ENCODE measurements at places on chromosomes 2 and 18. TPM values are rescaled to one million over a fixed set of nuclear protein-coding genes. Genes with fewer than 3 reads are reported as not detected.

- no peaks in the 10 kb centered on the region for H3K36me3 ChIP-seq
- DNase-seq, result no peak
- H3K4me3 ChIP-seq, result no peak overlapping the region
- H3K27me3 ChIP-seq, result no peaks in the 10 kb centered on the region
- no peak overlapping the region for H3K27ac ChIP-seq
- no peaks in the 10 kb centered on the region for H3K4me1 ChIP-seq
Observed at GRCh38 chr18:78731016-78731397, 248.6 kb upstream of the SALL3 start.

GRCh38 chr2:76813084-76813483 lies 709.1 kb downstream of the LRRTM4 start:
- no peak overlapping the region for H3K4me3 ChIP-seq
- H3K4me1 ChIP-seq, result no peaks in the 10 kb centered on the region
- H3K27me3 ChIP-seq, result no peaks in the 10 kb centered on the region
- no peaks in the 10 kb centered on the region for H3K36me3 ChIP-seq
- H3K27ac ChIP-seq, result no peak overlapping the region
- no peak for DNase-seq

DNA sequence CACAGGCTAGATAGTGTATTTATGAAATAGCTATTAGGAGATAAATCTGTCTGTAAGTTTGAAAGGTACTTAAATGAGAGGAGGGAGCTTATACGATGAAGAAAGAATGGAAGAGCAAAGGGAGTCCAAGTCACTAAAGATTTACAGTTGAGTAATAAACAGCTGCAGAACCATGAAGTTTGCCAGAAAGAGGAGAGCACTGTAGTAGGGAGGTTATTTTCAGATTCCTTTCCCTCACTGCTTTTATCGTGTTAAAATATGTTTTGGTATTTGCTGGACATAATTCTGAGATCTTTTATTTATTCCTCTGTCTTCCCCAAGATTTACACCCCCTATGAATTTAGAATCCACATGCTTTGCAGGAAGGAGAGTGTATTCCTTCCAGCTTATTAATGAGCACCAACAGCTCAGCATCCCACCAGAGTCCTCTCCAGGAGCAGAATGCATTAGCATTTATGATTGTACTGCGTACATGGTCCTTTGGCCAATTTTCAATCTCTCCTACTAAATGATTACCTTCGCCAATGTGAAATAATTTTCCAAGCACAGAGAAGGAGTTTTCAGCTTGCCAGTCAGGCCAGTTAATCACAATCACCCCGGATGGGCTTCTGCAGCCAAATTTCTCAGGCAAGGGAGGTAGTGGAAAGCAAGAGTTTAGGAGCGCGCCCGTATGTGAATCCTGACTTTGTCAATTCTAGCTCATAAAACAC lies 297.0 kb downstream of the NBAS start:
- H3K27ac ChIP-seq, result no peak overlapping the region
- DNase-seq, result no peak
- peaks cover 10% of the 10 kb centered on the region for H3K4me1 ChIP-seq
- no peak overlapping the region for H3K4me3 ChIP-seq

The DYSF gene
- total RNA-seq, result 2.4 TPM

Measured in neural crest cell (in vitro differentiated cells).